ENCODE measurements at places on chromosomes 5 and 9.

- no peak for DNase-seq
These were observed 3.3 kb downstream of the OTULINL start for GRCh38 chr5:14584848-14585247.

DNA sequence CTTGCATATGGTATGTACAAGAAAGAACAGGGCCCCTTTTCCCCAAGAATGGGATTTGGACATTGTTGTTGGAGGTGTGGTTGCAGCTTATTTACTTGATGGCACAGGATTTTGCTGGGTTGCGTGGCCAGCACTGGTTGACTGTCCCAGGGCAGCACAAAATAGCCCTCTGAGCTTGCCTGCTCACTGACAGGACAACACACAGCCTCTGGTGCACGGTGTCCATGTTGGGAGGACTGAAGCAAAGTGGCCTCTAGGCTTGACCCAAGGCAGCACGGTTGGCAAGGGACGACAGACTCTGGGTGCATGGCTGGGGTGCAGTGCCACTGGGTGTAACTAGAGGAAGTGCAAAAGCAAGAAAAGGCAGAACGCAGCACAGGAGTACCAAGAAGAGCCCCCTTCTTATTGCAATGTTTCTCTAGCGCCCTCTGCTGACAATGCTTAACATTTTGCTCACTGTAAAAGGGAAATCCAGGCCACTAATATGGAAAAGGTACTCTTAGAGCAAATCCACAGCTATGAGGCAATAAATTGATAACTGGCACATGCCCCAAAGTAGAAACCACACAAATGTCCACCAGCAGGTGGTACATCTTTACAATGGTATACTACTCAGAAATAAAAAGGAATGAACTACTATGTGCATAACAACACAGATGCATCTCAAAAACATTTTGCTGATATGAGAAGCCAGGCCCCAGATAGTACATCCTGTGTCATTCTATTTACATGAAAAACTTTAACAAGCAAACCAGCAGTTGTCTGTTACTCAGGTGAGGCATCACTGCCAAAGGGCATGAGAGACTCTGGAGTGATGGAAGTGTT lies 47.4 kb upstream of the BARX1 start:
- peak; percentile 81 for DNase-seq

- DNase-seq: no peak
These were observed 243.6 kb downstream of the AP3B1 start for GRCh38 chr5:78050888-78051287.

DNA sequence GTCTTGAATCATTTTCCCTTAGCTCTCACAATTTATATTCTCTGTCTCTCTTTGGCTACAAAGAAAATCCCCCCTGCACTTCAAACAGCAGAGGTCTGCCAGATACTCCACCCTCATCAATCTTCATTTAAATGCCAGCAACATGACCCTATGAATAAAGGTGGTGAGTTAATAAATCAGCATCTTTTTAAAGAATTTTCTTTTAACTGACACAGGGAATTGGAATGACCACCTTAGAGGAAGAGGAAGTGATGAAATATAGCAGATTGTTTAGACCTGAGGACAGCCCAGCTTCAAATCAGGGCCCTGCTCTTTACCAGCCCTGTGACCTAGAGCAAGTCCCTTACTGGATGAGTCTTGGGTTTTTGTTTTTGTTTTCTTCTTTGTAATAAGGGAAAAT lies 223.1 kb upstream of the PAPPA start:
- no peak for DNase-seq

DNA sequence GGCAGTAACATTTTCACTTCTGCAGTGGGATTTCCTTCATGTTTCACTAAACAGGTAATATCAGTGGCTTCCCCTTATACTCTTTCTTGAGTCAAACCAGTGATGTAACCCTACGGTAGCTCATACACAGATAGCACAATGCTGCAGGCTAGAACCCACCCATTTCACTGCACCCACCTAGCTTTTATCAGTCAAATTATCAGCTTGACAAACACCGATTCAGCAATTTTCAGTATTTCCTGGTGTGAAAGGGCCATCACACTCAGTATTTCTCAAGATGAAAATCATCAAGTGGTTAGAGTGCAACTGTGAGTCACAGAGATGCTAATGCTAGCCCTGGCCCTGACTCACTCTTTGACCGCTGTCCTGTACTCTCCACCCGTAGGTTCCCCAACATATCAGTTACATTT lies 242.3 kb upstream of the PTGER4 start:
- no peak for DNase-seq

DNA sequence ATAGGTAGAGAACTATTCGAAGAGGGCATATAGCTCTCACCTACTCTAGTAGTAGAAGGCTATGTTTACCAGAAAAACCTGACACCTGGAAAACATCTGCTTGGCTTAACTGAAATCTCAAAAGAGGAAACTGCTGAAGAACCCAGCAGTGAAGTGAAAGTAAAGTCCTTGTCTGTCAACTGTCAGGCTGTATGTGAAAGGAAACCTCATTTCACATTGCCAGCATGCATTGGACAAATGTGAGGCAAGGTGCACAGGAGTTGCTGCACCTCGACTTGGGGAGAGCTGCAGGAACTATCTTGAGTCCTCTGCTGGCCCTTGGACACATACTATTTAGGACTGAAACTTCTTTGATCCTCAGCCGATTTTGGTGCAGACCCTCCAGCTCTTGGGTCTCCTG lies 53.3 kb downstream of the NREP start:
- DNase-seq: no peak

GRCh38 chr5:54455413-54456157 lies at the start of gene HSPB3:
HSPB3 (plus strand) TSS chr5:54455699; CDS start chr5:54455790, 91 bp downstream.
- no peak for DNase-seq

- no peak for DNase-seq
These were observed 144.1 kb downstream of the CCDC171 start for GRCh38 chr9:15696979-15697378.

DNA sequence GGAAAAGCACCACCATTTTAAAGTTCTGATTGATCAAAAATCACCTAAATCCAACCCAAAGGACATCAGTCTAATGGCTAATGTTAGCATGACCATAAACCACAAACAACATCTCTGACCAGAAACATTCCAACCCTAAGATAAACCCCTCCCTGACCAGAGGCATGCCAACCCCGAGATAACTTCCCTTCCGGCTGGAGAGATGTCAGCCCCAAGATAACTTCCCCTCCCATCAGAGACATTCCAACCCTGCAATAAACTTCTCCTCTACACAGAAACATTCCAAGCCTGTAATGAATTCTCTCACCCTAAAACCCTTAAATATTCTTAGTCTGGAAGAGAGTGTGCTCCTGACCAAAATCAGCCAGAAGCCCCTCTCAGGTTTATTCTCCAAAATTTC lies 364.3 kb downstream of the KCNN2 start:
- DNase-seq: no peak

GRCh38 chr9:133609311-133610098 lies at the start of gene FAM163B:
FAM163B (minus strand) TSS chr9:133609389; CDS start chr9:133580223, 29,166 bp downstream.
- DNase-seq: peak; percentile 91

DNA sequence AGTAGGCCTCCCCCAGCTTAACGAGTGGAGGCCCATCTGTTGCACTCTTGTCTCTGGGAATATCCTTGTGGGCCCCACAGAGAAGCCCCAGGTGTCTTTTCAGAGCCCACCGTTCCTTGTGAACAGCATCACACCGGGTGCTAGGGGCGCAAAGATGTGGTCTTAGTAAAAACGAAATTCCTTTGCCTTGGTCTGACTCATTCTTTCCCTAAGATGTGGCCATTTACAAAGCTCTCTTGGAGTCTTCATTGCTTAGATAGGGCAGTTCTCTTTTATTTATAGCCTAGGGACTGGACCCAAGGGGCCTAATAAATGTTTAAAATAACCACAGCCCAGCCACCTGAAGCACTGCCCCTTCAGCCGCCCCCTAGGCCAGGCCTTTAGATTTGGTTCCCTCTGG lies 52.8 kb upstream of the RPL26L1 start:
- peak; percentile 51 for DNase-seq

DNA sequence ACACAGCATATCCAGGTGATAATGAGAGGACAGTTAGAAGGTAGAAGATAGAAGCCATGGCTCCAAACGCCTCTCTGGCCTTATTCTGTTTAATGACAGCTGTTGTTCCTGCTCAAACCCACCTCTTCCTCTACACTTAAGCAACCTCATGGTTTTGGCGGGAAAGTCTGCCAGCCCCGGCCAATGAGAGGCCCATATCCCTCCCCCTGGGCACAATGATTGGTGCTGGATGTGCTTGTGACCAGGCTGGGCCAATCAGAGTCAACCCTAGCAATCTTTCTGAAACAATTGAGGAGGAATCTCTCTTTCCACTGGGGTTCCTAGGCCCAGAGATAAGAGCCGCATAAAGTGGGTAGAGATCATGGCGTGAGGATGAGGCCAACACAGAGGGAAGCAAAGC lies 4.8 kb upstream of the GFI1B start:
- DNase-seq: peak; percentile 68

DNA sequence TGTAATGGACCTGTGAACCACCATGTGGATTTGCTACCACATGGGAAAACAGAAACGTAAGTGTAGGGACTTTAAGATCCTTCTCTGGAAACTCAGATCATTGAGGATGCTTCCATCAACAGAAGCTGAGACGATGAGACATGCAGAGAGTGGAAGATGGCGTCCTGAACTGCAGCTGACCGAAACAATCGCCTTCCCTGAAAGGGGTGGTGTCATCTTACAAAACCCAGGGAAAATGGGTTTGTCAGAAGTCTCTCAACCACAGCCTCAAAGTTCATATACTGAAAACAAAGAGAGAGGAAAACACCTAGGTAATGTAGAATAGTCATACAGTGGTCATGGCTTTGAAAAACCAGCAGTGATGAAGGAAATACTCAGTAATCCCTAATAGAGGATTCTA lies 6.6 kb upstream of the PTPN3 start:
- no peak for DNase-seq

DNA sequence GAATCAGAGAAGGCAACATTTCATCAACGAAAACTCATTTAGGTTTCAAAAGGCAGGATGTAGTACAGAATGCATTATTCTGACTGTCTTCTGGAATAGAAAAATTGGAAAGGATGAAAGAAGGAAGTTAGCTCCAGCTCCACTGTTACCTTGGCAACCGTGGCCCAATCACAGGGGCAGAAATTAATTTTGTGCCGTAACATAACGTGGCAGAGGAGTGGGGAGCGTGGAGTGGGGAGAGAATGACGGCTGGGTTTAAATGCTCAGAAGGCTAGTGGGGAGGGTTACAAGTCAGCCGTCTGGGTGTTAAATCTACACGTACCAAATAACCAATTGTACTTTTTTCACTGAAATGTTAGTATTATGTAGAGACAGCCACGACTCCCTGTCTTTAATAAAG lies 32.3 kb upstream of the EQTN start:
- no peak for DNase-seq

GRCh38 chr9:131290767-131291370 lies 1.3 kb downstream of the PLPP7 start:
- DNase-seq: no peak

GRCh38 chr5:93884254-93884653 lies 142.9 kb upstream of the POU5F2 start:
- DNase-seq: no peak

DNA sequence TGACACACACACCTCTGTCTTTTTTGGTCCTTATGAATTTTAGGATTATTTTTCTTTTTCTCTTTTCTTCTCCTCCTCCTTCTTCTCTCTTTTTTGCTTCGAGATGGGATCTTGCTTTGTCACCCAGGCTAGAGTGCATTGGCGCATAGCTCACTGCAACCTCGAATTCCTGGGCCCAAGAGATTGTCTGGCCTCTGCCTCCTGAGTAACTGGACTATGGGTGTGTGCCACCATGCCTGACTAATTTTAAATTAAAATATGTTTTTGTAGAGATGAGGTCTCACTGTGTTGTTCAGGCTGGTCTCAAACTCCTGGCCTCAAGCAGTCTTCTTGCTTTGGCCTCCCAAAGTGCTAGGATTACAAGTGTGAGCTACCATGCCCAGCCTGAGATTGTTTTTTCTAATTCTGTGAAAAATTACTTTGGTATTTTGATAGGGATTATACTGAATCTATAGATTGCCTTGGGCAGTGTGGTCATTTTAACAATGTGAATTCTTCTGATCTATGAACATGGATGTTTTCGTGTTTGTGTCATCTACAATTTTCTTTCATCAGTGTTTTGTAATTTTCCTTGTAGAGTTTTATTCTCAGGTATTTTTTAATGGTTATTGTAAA lies 7.7 kb downstream of the AHRR start:
- no peak for DNase-seq

DNA sequence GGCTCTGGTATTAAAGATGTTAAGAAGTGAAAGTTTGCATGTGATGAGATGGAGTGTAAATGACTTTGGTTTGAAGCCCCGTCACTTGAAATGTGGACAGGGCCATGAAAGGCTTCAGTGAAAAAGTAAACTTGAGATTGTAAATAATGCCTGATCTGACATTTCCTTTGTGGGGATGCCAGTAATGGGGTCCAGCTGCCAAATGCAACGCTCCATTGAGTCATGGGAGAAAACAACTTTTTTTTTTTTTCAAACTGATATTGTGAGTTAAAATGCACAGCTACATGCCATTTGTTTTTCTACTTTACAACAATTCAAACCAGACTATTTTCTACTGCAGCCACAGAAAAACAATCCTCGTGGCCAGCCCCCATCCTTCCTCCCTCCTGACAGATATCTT lies 327.0 kb upstream of the TNC start:
- DNase-seq: no peak

GRCh38 chr5:90421136-90421535 lies 11.6 kb upstream of the CETN3 start:
- peak; percentile 81 for DNase-seq

DNA sequence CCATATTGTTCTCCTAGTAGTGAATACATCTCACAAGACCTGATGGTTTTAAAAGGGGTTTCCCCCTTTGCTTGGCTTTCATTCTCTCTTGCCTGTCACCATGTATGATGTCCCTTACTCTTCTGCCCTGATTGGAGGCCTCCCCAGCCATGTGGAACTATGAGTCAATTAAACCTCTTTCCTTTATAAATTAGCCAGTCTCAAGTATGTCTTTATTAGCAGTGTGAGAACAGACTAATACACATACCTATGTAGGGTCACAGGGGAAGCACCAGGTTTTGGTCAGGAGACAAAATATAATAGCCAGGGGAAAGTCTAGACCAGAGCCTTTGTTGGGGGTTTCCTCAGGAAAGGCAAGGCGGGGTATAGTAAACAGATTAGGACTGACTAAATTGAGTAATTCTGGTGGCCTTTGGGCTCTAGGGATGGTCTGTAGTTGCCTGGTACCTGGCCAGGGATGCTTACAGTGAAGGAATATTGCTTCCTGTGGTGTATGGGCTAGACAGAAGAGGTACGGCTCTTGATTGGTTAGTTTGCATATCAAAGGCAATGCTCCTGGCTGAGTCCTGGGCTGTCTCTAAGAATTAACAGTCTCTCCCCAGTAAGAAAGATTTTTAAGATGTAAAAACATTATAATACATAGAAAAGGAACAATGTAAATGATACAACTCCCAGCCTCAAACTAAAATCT lies 254.5 kb downstream of the ELAVL2 start:
- no peak for DNase-seq

- DNase-seq: no peak
These were observed 47.2 kb downstream of the RFX3 start for GRCh38 chr9:3478549-3478953.

DNA sequence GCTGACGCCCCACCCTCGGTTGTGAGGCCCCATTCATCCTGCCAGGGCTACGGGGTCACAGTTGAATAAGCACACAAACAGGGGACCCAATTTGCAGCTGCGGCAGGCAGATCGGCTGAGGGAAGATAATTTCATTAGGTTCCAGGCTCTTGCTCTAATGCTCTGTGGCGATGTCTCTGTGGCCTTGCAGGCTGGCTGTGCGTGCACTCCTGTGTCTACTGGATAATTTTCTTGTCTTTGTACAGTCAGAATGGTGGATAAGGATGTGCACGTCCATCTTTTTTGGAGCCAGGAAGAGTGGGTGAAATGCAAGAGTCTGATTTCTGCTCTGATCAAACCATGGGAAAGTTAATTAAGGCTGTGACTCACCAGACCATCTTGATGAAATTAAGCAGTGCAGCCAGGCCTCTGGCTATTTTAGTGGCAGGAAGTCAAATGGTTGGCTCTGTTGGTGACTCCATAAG lies 39.2 kb downstream of the NSG2 start:
- no peak for DNase-seq

Data from endodermal cell (in vitro differentiated cells).